NCI-H1436 (cell line): ENCODE measurements at places on chromosomes 7 and 10.

DNA sequence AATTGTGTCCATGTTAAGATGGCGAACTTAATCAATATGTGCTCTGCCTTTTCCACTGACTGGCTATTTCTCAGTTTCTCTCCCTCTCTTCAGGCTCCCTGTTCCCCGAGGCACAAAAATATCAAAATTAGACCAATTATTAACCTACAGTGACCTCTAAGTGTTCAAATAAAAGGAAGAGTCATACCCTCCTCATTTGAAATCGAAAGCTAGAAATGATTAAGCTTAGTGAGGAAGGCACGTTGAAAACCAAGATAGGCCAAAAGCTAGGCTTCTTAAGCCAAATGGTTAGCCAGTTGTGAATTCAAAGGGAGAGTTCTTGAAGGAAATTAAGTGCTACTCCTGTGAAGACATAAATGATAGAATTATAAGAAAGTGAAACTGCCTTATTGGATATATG lies 81.1 kb upstream of the MBL2 start:
- no peak for DNase-seq

GRCh38 chr10:126930131-126930882 lies 25.1 kb downstream of the DOCK1 start:
- no peak for DNase-seq

DNA sequence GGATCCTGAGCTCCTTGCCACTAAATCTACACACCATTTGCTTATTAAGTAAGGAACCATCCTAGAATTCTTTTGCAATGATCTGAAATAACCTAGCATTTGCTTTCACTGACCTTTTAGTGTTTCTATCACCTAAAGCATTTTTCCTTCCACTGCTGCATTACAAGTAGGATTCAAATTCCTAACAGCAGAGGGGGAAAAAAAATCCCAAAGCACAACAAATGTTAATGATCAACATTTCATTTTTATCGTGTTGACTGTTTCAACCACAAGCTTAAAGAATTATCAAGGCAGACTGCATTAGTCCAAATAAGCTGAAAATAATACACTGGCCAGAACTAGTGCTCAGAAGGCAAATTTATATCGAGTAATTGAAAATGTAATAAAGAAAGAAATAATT lies 174.7 kb upstream of the TCF7L2 start:
- DNase-seq = no peak

- DNase-seq = no peak
These were observed 21.4 kb downstream of the ACBD7 start for GRCh38 chr10:15067154-15067553.

DNA sequence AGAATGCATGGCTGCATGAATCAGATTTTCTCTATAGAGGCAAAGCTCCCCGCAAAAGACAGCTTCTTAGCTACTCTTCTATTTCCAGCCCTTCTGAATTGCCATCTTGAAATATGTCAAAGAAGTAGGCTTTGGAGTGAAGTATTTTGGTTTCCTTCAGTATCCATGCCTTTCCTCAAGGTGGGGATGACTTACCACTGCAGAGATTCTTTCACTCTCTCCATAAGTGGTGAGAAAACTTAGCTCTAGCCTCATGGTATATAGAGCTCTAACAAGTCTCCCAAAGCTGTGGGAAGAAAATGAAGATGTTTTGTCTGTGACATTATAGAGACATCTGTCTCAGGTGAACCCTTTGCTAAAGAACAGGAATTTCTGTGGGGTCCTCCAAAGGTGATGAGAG lies 89.6 kb upstream of the ITGB1 start:
- no peak for DNase-seq

- DNase-seq = no peak
These were observed 1.0 kb downstream of the GNB2 start for GRCh38 chr7:100674411-100675104.

DNA sequence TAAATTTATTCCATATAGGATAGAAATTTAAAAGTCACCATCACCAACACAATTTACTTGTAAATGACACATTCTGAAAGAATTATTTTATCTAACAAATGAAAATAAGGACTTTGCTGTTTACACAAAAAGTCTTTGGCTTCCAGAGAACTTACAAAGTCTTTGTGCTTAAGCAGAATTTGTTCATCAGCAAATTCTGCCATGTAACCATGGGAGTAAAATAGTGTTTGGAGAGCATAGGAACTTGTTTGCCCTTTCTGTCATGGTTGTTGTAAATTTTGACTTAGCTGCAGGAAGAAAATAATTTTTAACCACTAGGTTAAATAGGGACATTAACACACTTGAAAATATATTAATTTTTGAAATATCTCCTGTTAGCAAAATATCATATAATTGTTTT lies 15.2 kb downstream of the FGL2 start:
- no peak for DNase-seq

DNA sequence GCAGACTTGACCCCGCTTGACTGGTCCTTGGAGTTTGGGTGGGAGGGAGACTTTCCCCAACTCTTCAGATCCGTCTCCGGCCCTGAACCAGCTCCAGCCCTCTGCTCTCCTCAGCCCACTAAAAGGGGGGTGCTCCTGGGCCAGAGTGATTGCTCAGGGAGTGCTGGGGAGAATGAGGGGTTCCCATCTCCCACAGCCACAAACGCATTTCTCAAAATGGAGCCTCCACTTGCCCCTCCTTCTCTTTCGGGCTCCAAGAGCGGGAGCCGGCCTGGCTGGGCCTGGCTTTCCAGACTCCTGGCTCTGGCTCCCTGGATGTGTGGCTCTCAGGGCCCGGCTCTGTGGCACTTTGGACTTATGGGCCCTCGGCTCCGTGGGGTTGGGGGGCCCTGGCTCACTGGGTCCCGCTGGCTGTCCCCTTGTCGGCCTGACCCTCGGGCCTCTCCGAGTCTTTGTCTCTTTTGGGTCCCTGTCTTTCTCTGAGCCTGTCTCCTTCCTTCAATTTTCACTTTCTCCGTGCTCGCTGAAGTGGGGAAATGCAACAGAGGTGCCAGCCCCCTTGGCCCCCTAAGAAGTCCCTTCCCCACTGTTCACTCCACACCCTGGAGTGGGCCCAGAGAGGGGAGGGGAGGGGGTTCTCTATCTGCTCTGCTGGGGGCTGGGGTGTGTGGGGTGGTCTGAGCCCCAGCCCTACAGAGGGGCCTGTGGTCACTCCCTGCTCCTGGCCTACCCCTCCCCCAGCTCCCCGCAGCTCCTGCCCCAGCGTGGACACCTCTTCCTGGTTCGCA lies 713 bp downstream of the LZTS2 start:
- no peak for DNase-seq

DNA sequence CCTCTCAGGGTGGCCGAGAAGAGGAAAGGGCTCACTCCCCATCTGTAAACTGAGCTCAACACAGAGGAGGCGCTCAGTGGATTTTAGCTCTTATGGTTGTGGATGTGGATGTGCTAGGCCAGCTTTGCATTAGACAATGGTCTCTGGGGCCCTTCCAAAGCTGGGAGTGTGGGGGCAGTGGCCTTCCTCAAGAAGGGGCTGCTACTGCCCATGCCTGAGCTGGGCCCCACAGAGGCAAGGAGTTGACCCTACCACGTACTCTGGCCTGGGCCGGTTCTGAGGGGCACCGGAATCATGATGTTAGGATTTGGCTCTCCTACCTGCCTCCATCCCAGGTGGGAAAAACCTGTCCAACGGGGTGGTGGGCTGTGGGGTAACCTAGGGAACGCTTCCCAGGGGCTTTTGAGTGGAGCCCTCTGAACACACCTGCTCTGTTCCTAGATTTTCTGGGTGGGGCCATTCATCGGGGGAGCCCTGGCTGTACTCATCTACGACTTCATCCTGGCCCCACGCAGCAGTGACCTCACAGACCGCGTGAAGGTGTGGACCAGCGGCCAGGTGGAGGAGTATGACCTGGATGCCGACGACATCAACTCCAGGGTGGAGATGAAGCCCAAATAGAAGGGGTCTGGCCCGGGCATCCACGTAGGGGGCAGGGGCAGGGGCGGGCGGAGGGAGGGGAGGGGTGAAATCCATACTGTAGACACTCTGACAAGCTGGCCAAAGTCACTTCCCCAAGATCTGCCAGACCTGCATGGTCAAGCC lies 11.5 kb downstream of the AQP1 start:
- DNase-seq = no peak

- no peak for DNase-seq
These were observed 168.3 kb downstream of the CHRM2 start for GRCh38 chr7:137036768-137037167.

- DNase-seq = no peak
These were observed 69.0 kb downstream of the CASD1 start for GRCh38 chr7:94578614-94579013.

DNA sequence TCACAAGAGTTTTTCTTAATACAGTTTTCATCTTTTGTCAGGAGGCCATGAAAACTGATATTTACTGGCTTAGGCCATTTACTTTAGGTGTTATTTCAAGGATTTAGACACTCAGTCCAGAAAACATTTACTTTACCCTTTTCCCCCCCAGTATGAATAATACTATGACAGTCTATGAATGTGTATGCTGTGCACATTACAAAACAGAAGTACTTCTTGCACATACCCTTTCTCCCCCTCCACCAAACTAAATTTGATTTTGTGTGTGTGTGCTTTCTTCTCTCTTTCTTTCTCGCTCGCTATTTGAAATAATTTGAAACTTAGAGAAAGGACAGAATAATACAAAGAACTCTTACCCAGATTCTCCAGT lies 41.3 kb downstream of the RBM33 start:
- no peak for DNase-seq
